ENCODE measurements at places on chromosomes 16 and 17.

- no peak for DNase-seq
Observed at GRCh38 chr16:52562770-52563169, 15.8 kb upstream of the TOX3 start.

GRCh38 chr16:1997494-1998359 is 8.0 kb downstream of the SYNGR3 start:
- DNase-seq, result no peak

- DNase-seq, result no peak
Observed at GRCh38 chr17:39237586-39237985, 11.8 kb upstream of the STAC2 start.

GRCh38 chr17:81482673-81483072 is 29.9 kb downstream of the ACTG1 start:
- no peak for DNase-seq

GRCh38 chr17:17062866-17063265 is 20.6 kb downstream of the MPRIP start:
- DNase-seq, result no peak

- DNase-seq, result no peak
Observed at GRCh38 chr17:66713533-66714042, 121.3 kb upstream of the CACNG5 start.

- DNase-seq, result no peak
Observed at GRCh38 chr17:1860978-1861377, 31.2 kb downstream of the RPA1 start.

DNA sequence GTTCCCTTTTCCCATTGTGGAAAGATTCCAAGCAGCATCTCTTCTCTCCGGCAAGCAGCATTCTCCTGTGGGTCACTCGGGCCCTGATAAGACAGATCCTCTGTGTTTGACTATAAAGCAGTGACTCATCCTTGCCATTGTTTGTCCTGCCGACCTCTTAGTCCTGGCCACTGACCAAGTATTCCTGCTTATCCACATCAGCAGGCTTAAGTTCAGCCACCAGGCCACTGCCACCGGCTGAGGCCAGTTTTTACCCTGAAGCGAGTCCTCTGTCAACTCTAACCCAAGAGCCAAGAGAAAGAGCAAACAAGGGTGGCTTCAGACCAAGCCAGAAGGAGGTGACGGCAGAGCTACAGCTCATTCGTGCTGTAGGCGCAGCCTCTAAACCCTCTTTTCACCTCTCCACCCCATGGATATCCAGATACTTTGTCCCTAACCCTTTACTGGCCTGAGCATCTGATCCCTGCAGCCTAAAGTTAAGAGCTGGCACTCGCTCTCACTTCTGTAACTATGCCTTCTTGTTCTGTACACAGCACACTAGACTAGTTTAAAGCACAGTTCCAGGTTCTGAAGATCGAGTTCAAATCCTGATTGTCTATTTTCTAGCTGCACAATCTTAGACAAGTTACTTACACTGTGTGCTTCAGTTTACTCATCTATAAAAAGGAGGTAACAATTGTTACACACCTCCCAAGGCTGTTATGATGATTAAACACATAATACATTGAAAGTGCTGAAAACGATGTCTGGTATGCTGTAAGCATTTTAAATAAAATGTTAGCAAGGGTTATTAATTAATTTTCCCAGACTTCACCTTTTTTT is 31.0 kb downstream of the SOX9 start:
- DNase-seq, result no peak

DNA sequence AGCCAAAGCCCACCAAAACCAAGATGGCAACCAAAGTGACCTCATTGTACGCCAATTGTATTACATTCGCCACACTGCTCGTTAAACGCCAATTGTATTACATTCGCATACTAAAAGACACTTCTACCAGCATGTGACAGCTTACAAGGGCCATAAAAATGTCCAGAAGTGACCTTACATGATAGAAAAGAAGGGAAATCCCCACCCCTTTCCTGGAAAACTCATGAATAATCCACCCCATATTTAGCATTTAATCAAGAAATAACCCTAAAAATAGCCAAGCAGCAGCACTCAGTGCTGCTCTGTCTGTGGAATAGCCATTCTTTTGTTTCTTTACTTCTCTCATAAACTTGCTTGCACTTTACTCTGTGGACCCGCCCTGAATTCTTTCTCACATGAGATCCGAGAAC is 25.7 kb downstream of the PSMD7 start:
- no peak for DNase-seq

DNA sequence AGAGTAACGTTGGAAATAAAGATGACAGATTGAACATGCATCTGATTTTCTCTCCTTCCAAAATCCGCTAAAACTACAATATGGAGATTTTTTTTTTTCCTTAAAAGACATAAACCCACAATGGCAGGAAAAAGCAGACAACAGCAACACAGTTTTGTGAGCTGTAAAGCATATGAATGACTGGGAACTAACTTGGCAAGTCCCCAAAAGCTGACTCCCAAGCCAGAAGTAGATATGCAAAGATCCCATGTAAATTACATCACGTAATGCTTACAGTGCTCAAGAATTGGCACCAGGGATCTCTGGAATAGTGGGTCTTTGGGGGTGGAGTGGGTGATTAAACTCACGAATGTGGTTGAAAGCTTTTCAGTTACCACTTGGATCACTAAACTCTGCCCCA is 106.6 kb downstream of the ELAC2 start:
- DNase-seq, result no peak

- no peak for DNase-seq
Observed at GRCh38 chr17:49753959-49754391, 10.0 kb downstream of the FAM117A start.

Measured in AG04450 (cell line).